Umbilical cord (tissue), 2 donors: ENCODE measurements at places on chromosomes 12 and 14. TPM values are rescaled to one million over a fixed set of nuclear protein-coding genes. Genes with fewer than 3 reads are reported as not detected.

Gene HOXC10
- 3.4 TPM for total RNA-seq

GRCh38 chr12:27434673-27435565 lies 11.6 kb upstream of the SMCO2 start:
- no peak for DNase-seq

DNA sequence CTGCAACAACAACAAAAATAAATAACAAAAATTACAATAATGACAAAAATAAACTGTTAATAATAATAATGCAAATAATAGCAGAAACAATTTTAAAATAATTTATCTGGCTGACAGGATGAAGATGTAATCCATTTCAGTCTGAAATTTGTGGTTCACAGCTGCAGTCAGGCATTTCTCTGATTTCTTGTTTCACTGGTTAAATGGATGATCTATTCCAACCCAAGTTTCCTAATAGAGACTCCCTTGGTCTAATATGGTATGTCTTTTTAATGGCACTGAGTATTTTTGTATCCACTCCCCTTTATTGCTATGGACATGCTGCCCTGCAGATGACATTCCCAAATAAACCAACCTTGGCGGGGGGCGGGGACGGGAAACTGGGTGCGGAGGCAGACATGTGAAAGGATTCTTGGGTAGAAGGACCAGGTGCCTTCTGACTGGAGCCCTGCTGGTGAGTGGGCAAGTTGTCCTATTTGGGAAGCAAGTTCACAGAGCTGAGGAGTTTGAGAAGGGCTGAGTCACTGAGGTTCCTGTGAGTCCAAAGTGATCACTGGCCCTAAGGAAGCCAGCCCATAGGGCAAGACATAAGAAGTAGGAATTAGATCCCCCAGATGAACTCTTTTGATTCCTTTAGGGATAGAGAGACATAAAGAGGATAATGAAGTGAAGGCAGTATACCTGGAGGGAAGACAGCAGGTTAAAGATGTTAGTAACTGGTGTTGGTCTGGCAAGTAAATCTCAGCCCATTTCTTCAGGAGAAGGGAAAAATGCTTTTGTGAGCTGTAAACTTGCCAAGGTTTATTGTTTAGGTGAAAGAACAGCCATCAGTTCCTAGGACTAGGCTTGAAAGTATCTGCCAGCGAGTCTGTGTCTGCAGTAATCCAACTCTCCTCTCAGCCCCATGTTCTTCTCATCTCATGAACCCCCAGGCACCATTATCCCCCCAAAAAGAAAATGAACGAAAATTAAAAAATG lies 14.5 kb downstream of the FOXG1 start:
- DNase-seq, result no peak

DNA sequence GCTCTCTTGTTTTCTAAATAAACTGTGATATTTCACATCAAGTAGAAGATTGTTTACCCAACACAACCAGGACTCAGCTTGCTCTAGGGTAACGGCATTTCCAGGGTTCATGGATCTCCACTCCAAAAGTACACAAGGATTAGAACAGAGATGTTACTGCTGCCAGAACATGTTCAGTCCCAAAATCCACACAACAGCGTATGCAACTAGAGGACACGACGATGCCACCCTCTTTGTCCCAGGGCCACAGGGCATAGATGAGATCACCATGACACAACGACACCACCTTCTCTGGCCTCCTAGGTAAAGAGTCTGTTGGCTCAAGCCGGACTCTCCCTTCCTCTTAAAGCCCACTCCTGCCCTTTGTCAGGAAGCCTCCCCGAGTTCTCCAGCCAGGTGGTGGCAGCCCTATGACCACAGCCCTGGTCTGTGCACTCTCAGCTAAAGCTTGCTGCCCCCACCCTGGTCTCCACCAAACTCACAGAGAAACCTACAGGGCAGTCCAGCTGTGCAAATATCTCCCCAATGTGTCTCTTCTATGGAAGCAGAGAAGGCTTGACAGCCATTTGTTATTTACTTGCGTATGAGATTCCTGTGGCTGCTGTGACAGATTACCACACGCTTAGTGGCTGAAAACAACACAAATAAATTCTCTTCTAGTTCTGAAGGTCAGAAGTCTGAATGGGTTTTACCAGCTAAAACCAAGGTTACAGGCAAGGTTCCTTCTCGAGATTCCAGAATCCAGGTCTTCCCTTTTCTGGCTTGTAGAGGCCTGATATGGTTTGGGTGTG lies 10.3 kb downstream of the CLMN start:
- DNase-seq, result no peak

Gene B4GALNT1
- 1.4 TPM for total RNA-seq

- no peak for DNase-seq
Observed at GRCh38 chr12:15823360-15824128, 34.4 kb upstream of the EPS8 start.

GRCh38 chr12:96780330-96780729 lies 126.7 kb upstream of the NEDD1 start:
- DNase-seq, result no peak

Gene LPCAT3
- 4.8 TPM for total RNA-seq

Gene ARMH4
- total RNA-seq, result 25.3 TPM

Gene SIX4
- total RNA-seq, result 2.6 TPM

DNA sequence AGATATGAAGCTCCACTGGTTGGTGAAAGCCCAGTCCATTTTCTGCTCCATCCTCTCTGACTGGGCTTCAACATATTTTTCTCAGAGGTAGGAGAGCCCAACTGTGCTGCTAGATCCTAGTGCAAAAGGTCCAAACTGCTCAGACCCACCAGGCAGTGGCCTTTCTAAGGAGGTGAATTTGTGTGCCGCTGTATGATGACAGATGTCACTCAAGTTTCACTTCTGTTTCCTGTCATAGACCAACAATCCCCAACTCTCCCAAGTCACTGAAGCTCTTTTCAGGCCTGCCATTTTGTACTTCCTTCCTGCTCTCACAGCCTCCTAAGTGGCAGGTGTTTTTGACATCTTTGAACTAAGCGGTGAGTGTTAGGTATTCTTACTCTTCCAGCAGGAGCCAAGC lies 16.4 kb upstream of the RNASE4 start:
- no peak for DNase-seq
